Mesothelial cell of epicardium (in vitro differentiated cells): ENCODE measurements at places on chromosomes 2 and 18. TPM values are rescaled to one million over a fixed set of nuclear protein-coding genes. Genes with fewer than 3 reads are reported as not detected.

DNA sequence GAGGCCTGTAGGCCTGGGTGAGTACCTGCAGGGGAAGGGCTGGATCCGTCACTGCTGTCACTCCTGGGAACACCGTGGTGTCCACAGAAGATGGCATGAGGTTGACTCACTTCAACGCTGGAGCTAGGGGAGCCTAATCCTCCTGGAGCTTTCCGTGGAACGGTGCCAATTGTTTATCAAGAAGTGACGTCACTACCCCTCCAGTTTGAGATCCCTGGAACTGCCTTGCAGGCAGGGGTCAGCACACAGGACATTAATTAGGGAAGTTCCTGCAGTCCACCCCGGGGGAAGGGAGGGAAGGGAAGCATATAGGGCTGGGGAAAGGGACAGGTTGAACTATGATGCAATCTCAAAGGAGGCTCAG is 408.6 kb downstream of the GALR1 start:
- H3K4me3 ChIP-seq: no peak overlapping the region
- no peaks in the 10 kb centered on the region for H3K36me3 ChIP-seq
- DNase-seq: no peak
- no peaks in the 10 kb centered on the region for H3K4me1 ChIP-seq
- H3K27me3 ChIP-seq: peaks cover 32% of the 10 kb centered on the region

M1AP gene
- total RNA-seq: 7.4 to 7.9 TPM (median 7.7 TPM) in 3 replicates

DNA sequence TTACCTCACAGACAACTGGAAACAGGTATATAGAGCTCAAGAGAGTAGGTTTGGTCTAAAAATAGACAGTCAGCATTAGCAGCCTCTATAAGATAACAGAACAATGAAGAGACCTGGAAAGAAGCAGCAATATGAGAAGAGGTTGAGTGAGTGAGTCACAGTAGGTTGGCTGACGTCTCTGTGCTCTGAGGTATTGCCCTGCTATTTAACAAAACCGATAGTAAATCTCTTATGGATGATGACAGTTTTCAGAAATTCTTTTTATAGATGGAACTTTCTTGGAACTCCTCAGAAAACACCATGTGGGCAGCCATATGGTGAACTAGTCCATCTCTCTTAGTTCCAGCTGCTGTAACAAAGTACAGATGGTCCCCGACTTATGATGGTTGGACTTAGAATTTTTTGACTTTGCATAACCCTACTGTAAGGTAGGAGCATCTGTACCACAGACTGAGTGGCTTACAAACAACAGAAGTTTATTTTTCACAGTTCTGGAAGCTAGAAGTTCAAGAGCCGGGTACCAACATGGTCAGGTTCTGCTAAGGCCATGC is 123.5 kb downstream of the MBD2 start:
- H3K4me3 ChIP-seq: no peak overlapping the region
- DNase-seq: no peak
- H3K27me3 ChIP-seq: no peaks in the 10 kb centered on the region
- no peaks in the 10 kb centered on the region for H3K36me3 ChIP-seq
- H3K27ac ChIP-seq: no peak overlapping the region

MEP1B gene
- total RNA-seq: 0.18 TPM in 1 of 3 replicates, not detected in the others
